ENCODE measurements at places on chromosomes 3 and 15.

DNA sequence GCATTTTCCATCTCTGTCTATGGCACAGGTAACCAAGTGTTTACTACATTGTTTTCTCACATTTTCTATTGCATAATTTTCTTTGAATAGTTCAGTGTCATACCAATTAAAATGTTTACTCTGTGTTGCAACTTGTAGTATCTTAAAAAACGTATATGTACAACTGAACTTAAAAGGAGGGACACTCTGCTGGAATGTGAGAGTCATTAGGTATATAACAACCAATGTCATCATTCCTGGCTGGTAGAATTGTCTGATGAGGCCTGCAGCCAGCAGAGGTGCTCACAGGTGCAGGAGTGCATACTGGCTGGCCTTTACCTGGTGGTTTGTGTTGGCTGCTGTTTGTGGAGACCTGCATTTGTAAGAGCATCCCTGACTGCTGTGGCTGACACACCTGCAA is 19.1 kb upstream of the RARRES1 start:
- no peak for DNase-seq

- DNase-seq, result no peak
These were observed 29.4 kb downstream of the EEFSEC start for GRCh38 chr3:128182656-128183055.

- DNase-seq, result no peak
These were observed 70.7 kb downstream of the CACNA2D3 start for GRCh38 chr3:54193093-54193492.

DNA sequence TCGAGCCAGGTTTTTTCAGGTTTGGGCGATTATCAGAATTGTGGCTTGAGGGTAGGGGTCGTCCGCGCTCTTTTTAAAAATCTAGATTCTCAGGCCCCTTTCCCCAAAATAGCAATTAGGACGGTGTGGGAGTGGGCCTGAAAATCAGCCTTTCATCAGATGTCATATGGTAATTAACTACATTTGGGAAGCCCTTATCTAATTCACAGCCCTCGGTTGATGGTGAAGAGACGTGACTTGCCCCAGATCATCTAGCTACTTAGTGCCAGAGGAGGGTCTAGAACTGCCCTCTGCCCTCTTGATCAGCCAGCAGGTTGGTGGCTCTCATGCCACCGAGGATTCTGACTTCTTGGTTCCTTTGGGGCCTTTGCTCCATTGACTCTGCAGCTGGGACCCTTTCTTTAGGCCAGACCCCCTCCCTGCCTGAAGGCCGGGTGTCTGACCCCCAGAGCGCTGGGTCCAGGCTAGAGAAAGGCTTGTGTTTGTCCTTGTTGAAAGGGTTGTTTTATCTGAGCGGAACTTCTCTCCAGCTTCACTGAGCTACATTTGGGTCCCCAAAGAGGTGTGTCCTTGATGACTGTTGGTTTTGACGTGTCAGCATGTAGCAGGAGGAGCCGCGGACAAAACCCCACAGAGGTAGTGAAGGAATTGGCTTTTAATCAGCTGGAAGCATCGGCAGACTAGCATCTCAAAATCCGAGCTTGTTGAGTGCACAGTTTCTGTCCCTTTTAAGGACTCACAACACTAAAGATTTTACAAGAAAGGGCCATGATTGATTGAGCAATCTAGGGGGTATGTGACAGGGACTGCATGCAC is 857 bp downstream of the AEN start:
- DNase-seq, result peak; percentile 75

GRCh38 chr3:61223451-61223850 is 27.8 kb downstream of the FHIT start:
- DNase-seq, result no peak

GRCh38 chr3:65343026-65343425 is 655.2 kb upstream of the ADAMTS9 start:
- no peak for DNase-seq

DNA sequence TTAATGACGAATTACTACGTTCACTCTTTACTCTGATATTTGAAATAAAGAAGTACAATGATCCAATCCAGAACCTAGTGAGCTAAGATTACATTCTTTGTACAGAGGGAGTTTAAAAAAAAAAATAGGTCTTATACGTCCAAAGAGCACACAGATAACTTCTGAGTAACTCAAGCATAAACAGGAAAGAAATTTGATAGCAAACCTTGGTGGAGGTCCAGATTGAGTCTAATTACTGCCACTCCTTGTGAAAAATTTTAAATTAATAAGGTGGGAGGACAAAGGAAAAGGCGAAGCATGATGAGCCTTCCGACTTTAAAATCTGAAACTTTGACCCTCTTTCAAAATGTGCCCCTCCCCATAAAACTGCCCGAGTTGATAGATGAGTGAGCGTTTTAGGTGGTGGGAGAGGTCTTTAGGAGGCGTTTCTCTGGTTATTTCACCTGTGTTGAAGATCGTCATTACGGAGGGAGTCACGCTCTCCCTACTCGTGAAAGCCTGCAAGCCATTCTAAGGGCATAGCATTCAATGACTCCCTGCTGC is 127.0 kb upstream of the ROBO2 start:
- DNase-seq, result no peak

DNA sequence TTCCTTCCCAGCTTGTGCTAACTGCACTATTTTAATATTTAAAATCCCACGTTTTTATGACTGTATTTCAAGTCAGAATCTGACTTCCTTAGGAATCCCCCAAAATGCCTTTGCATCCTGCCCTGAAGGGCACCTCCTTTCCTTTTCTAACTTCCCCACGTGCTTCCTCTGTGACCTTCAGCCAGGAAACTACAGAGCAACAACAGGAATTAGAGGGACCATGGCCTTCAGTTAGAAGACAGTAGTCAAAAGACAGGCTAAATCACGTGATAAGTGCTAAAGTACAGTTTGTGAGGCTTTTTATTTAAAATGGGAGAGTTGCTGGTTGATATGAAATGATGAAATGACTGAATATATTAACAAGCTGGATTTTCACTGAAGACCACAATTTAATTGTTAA is 11.8 kb upstream of the ABHD10 start:
- no peak for DNase-seq

DNA sequence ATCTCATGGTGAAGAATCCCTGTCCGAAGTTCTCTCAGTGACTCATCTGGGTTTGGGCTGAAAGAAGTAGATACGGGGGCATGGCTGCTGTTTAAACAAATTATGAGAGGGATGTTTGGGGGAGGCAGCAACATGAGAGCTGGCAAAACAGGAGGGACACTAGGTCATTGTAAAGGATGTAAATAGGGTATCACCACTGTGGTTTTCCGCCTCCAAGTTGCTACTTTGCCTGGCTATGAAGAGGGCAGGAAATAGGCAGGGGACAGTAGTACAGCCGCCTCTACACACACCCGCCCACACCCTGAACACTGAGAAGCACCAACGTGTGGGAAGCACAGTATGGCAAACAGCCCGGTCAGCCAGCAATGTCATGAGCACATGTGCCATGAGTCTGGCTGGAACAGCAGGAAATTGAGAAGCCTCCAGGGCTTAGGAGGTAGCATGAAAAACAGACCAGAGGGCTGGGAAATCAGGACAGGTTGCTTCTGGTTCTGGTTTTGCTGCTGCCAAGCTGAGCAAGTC is 17.1 kb downstream of the HEXA start:
- no peak for DNase-seq

DNA sequence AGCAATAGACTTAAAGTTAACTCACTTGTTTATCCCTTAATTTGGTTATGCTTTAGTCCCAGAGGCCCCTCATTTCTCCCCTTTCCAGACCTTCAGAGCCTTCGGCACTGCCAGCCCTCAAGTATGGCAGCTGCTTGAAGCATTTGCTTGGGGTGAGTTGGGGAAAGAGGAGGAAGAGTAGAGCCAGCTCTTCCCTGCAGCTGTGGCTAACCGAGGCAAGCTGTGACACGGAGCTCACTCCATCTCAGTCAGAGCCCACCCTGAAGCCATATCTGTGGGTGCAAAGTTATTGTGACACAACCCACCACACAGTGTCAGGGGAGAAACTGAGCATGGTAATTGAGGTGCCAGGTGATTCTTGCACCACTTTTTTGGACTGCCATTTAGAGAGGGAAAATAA is 66.1 kb downstream of the FILIP1L start:
- DNase-seq, result no peak

DNA sequence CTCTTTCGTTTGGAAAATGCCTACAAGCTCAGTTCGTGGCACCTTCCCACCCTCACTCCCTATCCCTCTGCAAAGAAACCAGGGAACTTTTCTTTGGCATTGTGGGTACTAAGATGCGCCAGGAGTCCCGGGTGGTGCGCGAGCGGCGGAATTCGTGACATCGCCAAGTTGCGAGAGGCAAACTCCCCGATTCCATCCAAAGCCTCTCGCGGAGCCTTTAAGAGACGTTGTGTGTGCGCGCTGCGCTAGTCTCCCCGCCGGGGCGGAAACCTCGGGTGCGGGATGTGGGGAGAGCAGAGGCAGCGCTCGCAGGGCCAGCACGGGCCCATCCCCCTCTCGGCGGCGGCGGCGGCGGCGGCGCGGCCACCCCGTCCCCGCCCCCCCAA is 443 bp upstream of the NR2F2 start:
- no peak for DNase-seq

Measured in CD4-positive, alpha-beta memory T cell (primary cell).